T-helper 1 cell treated with Interleukin-12 subunit alpha and Interleukin-12 subunit beta and Interleukin-4 antibody, amounts not matched to agents 30 ng/mL and 1 ng/mL, for 36 hours (primary cell): ENCODE measurements at places on chromosomes 4 and X. TPM values are rescaled to one million over a fixed set of nuclear protein-coding genes. Genes with fewer than 3 reads are reported as not detected.

Gene GAGE2A
- total RNA-seq, result not detected in 2 replicates

Gene DCLK2
- total RNA-seq, result 0.05 and 0.15 TPM in 2 replicates

Gene PTTG2
- total RNA-seq, result 1.7 and 2.6 TPM in 2 replicates

Gene LRAT
- not detected in 2 replicates for total RNA-seq

Gene CFP
- 25.2 and 26.9 TPM in 2 replicates for total RNA-seq
